NCI-H460 (cell line): ENCODE measurements at places on chromosomes 3 and 15. TPM values are rescaled to one million over a fixed set of nuclear protein-coding genes. Genes with fewer than 3 reads are reported as not detected.

DNA sequence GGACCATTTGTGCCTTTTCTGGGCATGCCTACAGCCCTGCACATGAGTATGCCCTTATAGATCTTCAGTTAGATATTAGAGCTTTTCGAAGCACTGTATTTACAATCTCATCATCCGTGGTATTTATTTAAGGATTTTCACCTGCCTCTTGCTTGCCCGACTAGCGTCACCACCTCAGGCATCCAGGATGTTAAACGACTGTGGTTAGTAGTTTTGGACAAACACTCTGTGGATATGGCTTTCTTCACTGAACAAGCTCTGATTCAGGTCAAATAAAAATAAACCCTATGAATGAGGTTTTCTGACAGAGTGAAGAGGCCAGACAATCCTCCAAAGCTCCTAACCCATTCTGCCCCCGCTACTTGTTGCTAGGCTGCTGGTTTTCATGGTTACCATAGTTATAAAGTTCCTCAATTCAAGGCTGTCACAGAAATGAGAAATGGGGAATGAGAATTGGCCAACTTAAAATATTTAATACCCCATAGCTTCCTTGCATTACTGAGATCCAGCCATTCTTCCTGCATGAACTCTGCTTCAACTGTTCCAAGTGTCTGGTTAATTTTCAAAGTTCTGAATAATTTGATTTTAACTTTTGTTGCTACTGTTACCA, 440.1 kb downstream of the GABRG3 start:
- peak; percentile 92 for DNase-seq

DNA sequence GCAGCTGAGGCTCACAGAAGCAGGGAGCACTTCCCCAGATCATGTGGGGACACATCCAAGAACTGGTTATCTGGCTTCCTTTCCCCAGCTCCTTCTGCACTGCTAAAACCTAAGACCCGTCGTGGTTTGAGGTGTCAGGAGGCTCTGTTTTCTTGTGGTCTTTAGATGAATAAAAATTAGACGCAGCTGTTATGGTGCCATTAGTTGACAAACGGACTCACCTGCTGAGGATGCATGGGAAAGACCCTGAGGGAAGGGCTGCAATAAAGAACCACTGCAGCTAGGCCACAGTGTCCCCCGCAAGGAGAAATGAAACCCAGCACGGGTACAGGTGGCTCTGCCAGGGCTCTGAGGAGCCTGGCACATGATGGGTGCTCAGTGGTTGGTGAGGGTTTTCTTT, 99.4 kb downstream of the IQSEC1 start:
- DNase-seq: no peak

- DNase-seq: no peak
Measured at GRCh38 chr3:69999140-70000027, at the start of gene SAMMSON. Gene SAMMSON (plus strand): TSS chr3:69999733.

- DNase-seq: no peak
Measured at GRCh38 chr3:65582012-65582717, 456.6 kb downstream of the MAGI1 start.

DNA sequence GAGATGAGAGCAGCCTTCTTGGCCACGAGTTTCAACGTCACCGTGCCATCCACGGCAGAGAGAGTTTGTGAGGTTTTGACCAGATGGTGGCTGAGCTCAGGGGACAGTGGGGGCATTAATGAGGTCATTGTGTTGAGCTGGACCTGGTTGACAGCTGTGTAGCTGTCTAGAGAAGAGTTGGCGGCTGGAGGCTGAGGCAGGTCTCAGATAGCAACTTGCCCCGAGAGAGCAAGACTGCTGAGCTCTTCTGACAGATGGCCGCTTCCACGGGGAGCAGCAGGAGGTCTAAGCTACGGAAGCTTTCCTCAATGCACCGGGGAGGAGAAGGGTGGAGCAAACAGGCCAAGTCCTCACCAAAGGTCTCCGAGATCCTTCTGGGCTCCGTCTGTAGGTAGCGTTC, 44.8 kb upstream of the EIF5A2 start:
- no peak for DNase-seq

GRCh38 chr15:28125673-28126651, 26.8 kb upstream of the OCA2 start:
- peak; percentile 44 for DNase-seq

The GOLGA6L1 gene
- total RNA-seq: not detected in 2 replicates

GRCh38 chr15:95247071-95247984, 1016.0 kb downstream of the MCTP2 start:
- DNase-seq: peak; percentile 98

DNA sequence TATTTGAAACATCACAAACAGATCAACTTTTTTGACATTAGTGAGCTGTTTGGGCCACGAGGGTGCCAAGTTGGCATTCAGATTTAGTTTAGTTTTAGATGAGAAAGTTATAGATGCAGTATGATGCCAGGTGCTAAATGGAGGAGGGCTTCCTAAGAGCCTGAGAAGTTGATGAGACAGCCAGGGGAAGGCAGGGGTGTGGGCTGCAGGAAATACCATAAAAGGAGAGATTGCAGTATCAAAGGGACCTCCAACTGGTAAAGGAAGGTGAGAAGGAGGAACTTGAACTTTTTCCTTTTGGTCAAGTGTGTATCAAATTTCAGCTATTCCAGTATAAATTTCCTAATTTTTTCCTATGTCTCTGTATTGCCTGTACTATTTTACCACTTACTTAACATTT, 2.0 kb upstream of the TNIK start:
- DNase-seq: no peak

- no peak for DNase-seq
Measured at GRCh38 chr3:190269101-190269500, 53.1 kb downstream of the CLDN1 start.

GRCh38 chr3:66756468-66757036, 241.6 kb upstream of the KBTBD8 start:
- DNase-seq: no peak

The PIERCE2 gene
- 38.2 and 40.4 TPM in 2 replicates for total RNA-seq

DNA sequence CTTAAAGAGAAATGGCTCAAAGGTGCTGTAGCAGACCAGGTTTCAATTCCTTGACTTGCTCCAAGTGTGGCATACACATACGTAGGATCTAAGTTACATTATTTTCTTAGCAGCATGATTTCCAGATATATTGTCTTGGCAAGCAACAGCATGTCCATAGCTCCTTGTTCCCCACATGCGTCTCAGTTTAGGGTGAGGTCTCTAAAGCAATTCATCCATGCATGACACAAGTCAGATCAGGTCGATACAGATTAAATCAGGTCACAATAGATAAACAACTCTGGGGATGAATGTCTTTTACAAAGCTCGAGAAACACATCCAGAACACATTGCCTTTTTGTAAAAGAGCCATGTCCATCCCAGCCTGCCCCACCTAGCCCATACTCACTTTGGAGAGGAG, 108.9 kb upstream of the ABHD17C start:
- no peak for DNase-seq

GRCh38 chr15:69414701-69415167, 585 bp downstream of the KIF23 start:
- DNase-seq: peak; percentile 65

- no peak for DNase-seq
Measured at GRCh38 chr15:57335719-57336118, 40.6 kb upstream of the CGNL1 start.

GRCh38 chr3:119173325-119173724, at the start of gene UPK1B:
Gene UPK1B (plus strand): TSS chr3:119173598. CDS start chr3:119186742, 13,144 bp downstream.
- no peak for DNase-seq

The ARRDC4 gene
- 33.0 and 35.5 TPM in 2 replicates for total RNA-seq

- no peak for DNase-seq
Measured at GRCh38 chr3:70527026-70527425, 214.6 kb upstream of the MDFIC2 start.

- no peak for DNase-seq
Measured at GRCh38 chr15:74624020-74624602, 8.5 kb downstream of the CLK3 start.

The VWA5B2 gene
- total RNA-seq: 0.35 TPM in 1 of 2 replicates, not detected in the other

GRCh38 chr3:68485051-68485450, 447.3 kb downstream of the TAFA4 start:
- no peak for DNase-seq

The GPR171 gene
- total RNA-seq: not detected in 2 replicates

The EOGT gene
- 24.7 and 30.7 TPM in 2 replicates for total RNA-seq

The PDHB gene
- 64.1 and 73.9 TPM in 2 replicates for total RNA-seq
